ENCODE measurements at places on chromosomes 16 and 17. TPM values are rescaled to one million over a fixed set of nuclear protein-coding genes. Genes with fewer than 3 reads are reported as not detected.

Gene FTO
- 106 TPM for total RNA-seq

GRCh38 chr16:55655381-55655896 is 349 bp upstream of the SLC6A2 start:
- H3K4me3 ChIP-seq = no peak overlapping the region
- no peak overlapping the region for H3K27ac ChIP-seq
- no peak for DNase-seq
- peaks cover 27% of the 10 kb centered on the region for H3K27me3 ChIP-seq
- peaks cover 2% of the 10 kb centered on the region for H3K4me1 ChIP-seq

DNA sequence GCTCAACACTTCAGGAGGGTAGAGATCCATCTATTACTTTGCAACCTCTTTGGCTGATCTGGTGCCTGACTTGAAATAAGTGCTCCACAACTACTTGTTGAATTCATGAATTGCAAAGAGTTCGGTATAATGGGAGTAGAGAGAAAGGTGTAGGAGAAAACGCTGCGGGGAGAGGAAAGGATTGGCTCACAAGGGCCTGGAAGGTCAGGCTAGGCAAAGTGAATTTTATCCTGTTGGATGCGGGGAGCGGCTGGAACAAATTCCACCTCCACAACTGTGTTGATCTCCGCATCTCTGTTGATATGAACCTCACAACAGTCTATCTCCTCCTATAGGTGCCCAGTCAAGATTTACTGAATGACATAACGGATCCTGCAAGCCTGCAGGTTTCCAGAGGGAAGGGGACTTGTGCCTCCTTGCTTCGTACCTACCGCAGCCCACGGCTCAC is 684 bp downstream of the SLX4 start:
- H3K4me3 ChIP-seq = peak overlapping the region; percentile 94
- peaks cover 6% of the 10 kb centered on the region for H3K27me3 ChIP-seq
- no peak overlapping the region for H3K27ac ChIP-seq
- H3K36me3 ChIP-seq = no peaks in the 10 kb centered on the region

DNA sequence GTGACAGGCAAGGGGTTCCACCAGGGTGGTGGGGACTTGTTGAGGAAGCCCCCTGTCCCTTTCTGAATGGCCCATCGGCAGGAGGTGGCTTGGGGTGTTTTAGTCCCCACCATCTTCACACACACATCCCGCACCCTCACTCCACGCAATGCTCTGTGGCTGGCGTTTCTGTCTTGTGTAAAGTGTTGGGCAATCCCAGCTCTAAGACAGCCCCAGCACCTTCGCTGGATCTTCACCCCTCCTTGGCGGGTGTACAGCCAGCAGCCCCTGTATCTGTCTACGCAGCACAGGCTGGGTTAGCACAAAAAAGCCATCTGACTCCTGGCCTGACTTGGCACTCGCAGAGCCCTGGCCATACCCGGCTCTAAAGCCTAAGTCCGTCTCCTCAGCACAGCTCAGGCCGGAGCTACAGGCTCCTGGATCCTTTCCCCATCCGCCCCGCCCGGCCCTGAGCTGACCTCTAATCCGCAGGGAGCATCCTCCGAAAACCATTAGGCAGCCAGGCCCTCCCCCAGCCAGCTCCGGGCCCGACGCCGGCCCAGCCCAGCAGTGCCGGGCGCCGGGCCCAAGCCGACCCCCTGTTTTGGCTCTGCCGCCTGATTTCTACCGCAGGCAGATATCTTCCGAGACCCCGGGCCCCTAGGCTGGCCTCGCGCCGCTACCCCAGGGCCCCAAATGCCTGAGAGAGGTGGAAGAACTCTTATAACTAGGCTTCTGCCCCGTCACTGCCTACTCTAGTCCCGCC is 42.4 kb upstream of the TAC4 start:
- H3K4me3 ChIP-seq = no peak overlapping the region
- H3K4me1 ChIP-seq = peaks cover 15% of the 10 kb centered on the region
- peak; percentile 49 for DNase-seq

DNA sequence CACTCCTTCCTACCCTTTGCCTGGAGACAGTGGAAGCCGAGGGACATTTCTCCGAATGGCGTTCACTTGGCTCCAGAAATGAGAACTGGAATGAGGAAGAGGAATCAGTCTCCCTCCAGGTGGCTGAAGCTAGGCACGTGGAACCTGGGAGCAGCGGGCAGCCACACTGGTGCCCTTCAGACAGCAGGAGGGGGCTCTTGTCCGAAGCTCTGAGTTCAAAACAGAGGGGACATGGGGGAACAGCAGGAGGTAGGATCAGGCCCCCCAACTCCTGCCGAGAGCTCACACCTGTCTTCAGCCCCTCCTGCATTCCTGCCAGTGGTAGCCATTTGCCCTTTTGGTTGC is 41.5 kb downstream of the TMEM235 start:
- H3K27ac ChIP-seq = no peak overlapping the region
- DNase-seq = no peak
- peaks cover 7% of the 10 kb centered on the region for H3K4me1 ChIP-seq
- no peak overlapping the region for H3K4me3 ChIP-seq

Gene SCIMP
- total RNA-seq = not detected

Gene ZG16B
- total RNA-seq = not detected

- peaks cover 9% of the 10 kb centered on the region for H3K4me1 ChIP-seq
- no peak for DNase-seq
- H3K27me3 ChIP-seq = peaks cover 24% of the 10 kb centered on the region
- no peaks in the 10 kb centered on the region for H3K36me3 ChIP-seq
Measured at GRCh38 chr17:79833744-79834564, 5.3 kb downstream of the CBX4 start.

GRCh38 chr16:61887903-61888302 is 148.3 kb downstream of the CDH8 start:
- no peak for DNase-seq
- no peaks in the 10 kb centered on the region for H3K4me1 ChIP-seq
- H3K4me3 ChIP-seq = no peak overlapping the region
- H3K27me3 ChIP-seq = no peaks in the 10 kb centered on the region
- no peaks in the 10 kb centered on the region for H3K36me3 ChIP-seq
- no peak overlapping the region for H3K27ac ChIP-seq

DNA sequence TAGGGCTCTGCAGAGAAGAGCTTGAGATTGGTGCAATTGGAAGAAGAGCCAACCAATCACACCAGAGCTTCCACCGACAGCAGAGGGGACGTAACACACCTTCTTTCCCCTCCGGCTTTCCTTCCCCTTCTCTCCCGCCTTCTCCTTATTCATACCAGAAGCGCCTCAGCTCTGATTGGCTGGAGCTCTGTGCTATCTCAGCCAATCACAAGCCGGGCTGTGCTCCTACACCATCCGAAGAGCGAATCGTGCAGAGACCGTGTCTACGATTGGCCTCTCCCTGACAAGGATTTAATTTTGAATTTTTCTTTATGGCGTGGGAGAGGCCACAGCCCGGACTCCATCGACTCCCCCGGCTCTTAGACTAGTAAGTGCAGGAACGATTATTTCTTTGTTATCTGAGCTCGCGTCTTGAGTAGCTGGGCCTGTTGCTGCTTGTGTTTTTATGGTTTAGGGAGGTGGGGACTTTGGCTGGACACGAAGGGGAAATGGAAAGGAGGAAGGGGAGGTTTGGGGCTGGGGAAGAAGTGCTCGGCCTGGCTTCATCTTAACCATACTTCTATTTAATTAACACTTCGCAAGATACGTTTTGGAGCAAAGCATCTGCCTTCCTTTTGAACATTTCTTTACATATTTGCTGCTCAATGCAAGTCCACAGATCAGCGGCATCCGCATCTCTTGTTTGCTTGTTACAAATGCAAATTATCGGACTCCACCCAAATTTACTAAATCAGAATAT is at the start of gene PRR11:
PRR11 (plus strand) TSS at position 308 of the 739 bp plus-strand sequence. CDS start 14,007 bp downstream, outside the sequence.
- peak; percentile 87 for DNase-seq
- no peak within 1 kb of the TSS for H3K4me3 ChIP-seq
- no peak within 1 kb of the TSS for H3K27ac ChIP-seq
- no peaks in the 10 kb centered on the region for H3K36me3 ChIP-seq
- H3K4me1 ChIP-seq = peaks cover 12% of the 10 kb centered on the region

Gene SAMD14
- total RNA-seq = 95.0 TPM

DNA sequence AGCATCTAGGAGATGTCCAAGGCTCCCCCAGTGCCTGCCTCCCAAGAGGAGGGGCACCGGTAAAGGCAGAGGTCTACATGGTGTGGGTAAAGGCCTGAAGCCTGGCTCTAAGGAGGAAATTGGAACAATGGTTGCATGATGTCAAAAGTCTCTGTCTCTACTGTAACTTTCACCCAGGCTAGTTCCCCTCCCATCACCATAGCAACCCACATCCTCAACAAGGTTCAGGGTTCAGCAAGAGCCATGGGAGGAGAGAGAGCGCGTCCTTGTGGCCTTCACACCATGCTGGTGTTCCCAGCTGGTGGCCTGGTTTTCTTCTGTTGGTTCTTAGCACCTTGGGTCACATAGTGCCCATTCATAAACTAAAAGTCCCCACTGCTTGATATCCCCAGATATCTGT is 196.7 kb upstream of the CDH5 start:
- H3K4me1 ChIP-seq = peaks cover 2% of the 10 kb centered on the region
- H3K27ac ChIP-seq = no peak overlapping the region
- H3K4me3 ChIP-seq = no peak overlapping the region
- H3K27me3 ChIP-seq = peaks cover 3% of the 10 kb centered on the region

GRCh38 chr16:56915336-56916119 is 16.4 kb upstream of the HERPUD1 start:
- H3K27me3 ChIP-seq = peaks cover 4% of the 10 kb centered on the region
- no peak overlapping the region for H3K27ac ChIP-seq
- DNase-seq = peak; percentile 26
- H3K4me1 ChIP-seq = no peaks in the 10 kb centered on the region

Gene GP1BA
- 0.47 TPM for total RNA-seq

Gene AKAP10
- total RNA-seq = 29.8 TPM

- H3K27me3 ChIP-seq = peaks cover 8% of the 10 kb centered on the region
- H3K4me3 ChIP-seq = no peak overlapping the region
- H3K27ac ChIP-seq = peak overlapping the region; percentile 17
- peaks cover 9% of the 10 kb centered on the region for H3K4me1 ChIP-seq
- H3K36me3 ChIP-seq = no peaks in the 10 kb centered on the region
- no peak for DNase-seq
Measured at GRCh38 chr17:44083250-44083849, 12.8 kb downstream of the G6PC3 start.

DNA sequence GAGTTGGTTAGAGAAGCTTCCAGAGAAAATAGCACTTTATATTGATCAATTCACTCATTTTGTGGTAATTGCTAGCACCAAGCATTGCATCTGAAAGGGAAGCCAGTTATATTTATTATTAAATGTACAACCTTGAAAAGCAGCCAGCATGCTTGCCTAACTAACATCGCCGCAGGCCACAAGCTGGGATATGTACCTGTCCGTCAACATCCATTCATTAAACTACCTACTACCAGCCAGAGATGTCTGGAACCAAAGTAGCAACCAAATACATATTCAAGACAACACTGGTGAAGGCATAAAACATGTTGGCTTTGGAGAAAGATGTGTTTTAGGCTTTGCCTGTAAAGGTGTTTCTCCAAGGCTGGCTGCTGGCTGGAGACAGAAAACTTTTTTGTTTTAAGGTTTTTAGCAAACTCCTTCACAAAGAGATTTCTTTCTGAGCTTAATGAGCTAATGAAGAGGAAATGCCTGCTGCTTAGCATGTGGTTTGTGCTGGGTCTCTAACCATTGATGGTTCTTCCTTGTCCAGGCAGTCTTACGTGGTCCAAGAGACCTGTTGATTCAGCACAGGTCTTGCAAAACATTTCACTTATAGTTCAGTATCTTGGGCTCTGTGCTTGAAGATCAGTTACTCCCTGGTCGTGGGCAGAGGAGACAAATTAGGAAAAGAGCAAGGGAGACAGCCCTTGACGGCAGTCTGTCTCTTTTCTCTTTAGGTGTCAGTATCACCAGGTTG is 3.1 kb downstream of the ITPRIPL2 start:
- peaks cover 6% of the 10 kb centered on the region for H3K27me3 ChIP-seq
- no peak for DNase-seq
- H3K27ac ChIP-seq = no peak overlapping the region
- H3K4me3 ChIP-seq = no peak overlapping the region
- H3K36me3 ChIP-seq = no peaks in the 10 kb centered on the region

GRCh38 chr17:40602445-40603443 is 37.5 kb upstream of the CCR7 start:
- no peak for DNase-seq
- H3K27ac ChIP-seq = no peak overlapping the region
- H3K36me3 ChIP-seq = no peaks in the 10 kb centered on the region
- no peak overlapping the region for H3K4me3 ChIP-seq
- H3K27me3 ChIP-seq = peaks cover 7% of the 10 kb centered on the region

DNA sequence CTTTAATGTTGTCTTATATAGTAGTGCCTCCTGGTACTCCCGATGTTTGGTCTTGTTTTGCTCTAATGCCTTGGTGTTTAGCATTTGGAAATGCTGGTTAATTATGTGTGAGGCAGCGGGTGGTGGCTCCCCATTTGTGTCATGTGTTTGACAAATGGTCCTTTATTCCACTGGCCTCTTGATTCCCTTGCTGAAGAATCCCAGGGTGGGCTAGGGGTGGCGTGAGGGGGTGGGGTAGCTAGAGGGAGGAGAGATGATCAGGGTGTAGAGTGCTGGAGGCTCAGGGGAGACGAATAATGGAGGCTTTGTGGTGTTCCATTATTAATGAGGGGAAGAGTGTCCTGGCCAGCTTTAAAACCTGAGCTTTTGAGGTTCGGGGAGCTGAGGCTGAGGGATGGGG is 5.4 kb downstream of the DYNLL2 start:
- H3K27ac ChIP-seq = peak overlapping the region; percentile 88
- H3K27me3 ChIP-seq = peaks cover 4% of the 10 kb centered on the region
- no peak for DNase-seq
- H3K4me1 ChIP-seq = peaks cover 52% of the 10 kb centered on the region
- peak overlapping the region; percentile 89 for H3K4me3 ChIP-seq
- H3K36me3 ChIP-seq = peaks cover 8% of the 10 kb centered on the region

Gene KIF18B
- 7.4 TPM for total RNA-seq

DNA sequence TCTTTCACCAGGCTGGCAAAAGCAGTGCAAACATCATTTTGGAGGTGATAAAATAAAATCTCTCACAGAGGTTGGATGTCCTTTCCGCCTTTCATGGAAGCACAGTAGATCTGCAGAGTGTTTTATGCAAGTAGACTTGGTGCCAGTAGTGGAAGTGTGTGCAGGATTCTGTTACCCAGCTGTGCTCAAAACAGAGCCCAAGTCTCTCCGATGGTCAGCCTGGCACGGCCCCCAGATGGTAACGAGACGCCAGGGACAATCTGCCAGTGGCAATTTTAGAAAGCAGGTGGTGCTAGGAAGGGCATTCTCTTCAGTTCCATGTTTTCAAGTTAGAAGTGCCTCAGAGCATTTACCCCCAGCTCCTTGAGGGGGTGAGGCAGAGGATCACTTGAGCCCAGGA is 1.5 kb upstream of the MTHFSD start:
- peaks cover 5% of the 10 kb centered on the region for H3K27me3 ChIP-seq
- DNase-seq = no peak
- no peak overlapping the region for H3K27ac ChIP-seq
- H3K4me3 ChIP-seq = no peak overlapping the region
- H3K4me1 ChIP-seq = peaks cover 12% of the 10 kb centered on the region
- peaks cover 6% of the 10 kb centered on the region for H3K36me3 ChIP-seq

All from glutamatergic neuron (in vitro differentiated cells).